ENCODE measurements at places on chromosomes 2 and 18. TPM values are rescaled to one million over a fixed set of nuclear protein-coding genes. Genes with fewer than 3 reads are reported as not detected.

GRCh38 chr2:58535990-58536389 is 294.9 kb upstream of the FANCL start:
- no peak for DNase-seq

DNA sequence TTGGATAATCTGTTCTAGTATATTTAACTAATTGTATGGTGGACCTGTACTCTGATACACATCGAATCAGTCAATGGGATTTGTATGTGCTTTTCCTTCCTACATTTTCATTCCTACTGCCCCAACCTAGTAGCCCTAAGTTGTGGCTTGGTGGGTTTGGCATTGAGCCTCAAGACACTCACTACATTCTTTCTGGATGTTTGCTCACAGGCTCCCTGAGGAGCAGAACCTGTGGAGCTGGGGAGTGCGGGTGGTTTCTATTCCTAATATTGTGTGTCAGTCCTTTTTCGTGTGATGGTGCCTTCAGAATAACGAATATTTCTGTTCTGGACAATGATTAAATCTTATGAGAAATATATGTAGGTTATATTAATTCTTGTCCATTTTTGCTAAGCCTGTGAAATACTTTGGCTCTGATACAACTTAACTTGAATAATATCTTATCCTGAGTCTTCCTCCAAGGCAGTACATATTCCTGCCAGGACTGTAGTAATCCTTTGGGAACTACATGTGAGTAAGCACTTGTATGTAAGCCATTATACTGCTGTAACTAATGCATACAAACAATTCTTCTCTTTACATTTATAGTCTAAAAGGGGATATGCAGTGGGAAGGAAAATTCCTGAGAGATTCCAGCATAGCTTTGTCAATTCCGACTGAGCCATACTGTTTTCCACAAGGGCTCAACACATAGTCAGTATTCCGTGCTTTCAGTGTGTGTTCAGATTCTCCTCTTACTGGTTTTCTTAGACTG is 150.6 kb downstream of the AGPS start:
- DNase-seq = no peak

DNA sequence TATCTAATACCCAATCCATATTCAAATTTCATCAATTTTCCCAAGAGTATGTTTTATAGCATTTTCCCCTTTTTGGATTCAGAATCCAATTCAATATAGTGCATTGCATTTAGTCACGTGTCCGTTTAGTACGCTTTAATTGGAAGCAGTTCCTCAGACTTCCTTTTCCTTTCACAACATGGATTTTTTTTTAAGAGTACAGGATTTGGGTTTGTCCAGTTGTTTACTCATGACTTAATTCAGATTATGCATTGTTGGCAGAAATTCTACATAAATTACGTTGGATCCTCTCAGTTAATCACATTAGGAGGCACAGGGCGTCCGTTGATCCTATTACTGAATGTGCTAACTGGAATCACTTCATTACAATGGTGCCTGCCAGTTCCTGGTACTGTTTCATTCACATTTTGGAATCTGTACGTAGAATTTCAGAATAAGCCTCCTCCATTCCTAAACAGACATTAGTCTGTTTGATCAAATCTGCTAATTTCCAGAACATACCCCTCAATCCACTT is 70.0 kb upstream of the ATIC start:
- no peak for DNase-seq

GRCh38 chr2:75634945-75635344 is 11.6 kb upstream of the MRPL19 start:
- DNase-seq = no peak

DNA sequence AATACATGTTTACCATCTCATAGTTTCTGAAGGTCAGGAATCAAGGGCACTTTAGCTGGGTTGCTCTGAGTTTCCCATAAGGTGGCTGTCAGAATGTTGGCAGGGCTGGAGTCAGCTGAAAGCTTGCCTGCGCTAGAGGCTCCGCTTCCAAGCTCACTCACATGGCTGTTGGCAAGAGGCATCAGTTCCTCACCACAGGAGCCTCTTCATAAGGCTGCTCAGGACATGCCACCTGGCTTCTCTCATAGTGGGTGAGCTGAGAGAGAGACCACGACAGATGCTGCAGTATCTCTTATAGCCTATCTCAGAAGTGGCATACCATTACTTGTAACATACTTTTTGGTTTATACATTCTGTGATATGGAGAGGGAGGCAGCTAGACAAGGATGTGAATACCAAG is 7.2 kb downstream of the HADHB start:
- DNase-seq = peak; percentile 69

- no peak for DNase-seq
Measured at GRCh38 chr2:17206771-17207170, 311.5 kb downstream of the RAD51AP2 start.

- DNase-seq = no peak
Measured at GRCh38 chr18:50656396-50656795, 96.5 kb downstream of the MAPK4 start.

DNA sequence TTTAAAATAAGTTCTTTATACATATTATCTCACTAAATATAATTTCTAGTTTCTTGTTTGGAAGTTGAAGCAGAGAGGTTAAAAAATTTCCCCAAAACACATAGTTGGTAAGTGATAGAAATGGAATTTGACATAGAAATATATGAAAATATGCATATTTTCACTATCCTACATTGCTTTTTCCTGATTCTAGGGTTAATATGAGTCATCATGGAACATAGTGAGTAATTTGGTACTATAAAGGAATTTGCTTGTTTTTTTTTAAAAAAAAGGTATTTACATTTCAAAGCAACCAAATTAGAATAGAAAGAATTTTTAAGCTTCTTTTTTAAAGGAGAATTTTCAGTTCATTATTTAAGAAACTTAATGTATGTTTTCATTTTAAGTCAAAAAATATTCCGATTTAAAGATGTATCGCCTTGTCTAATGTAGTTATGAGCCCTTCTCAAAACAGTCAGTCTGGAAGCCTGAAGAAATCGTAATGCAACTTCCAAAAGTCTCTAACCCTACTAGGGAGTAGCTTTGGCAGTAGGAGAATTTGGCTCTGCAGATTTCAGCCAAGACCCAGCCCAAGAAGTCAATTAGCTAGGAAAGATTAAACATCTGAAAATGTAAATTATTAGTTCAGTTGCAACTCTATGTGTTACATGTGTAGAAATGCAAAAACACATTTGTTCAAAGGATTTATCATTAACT is 147.3 kb downstream of the RDH14 start:
- no peak for DNase-seq

The UGT1A7 gene
- not detected for total RNA-seq

DNA sequence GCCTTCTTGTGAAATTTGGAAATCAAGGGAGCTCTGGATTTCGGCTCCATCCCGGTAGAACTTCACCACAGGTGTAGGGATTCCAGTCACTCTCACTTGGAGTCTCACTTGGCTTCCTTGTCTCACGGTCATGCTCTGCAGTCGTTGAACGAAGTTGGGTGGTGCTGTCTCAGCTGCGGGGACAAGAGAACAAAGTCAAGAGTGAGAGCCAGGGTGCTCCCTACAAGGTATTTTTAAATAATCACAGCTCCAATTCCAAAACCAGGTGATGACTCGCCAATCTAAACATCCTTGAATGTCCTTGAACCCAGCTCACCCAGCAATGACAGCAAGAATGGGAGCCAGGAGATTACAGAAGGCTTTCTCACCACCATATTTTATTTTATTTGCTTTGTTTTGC is 6.7 kb downstream of the TTN start:
- no peak for DNase-seq

The AGAP1 gene
- 18.1 TPM for total RNA-seq

The CXCR1 gene
- total RNA-seq = 0.44 TPM

The ALPI gene
- not detected for total RNA-seq

The CYBRD1 gene
- total RNA-seq = 48.4 TPM

GRCh38 chr2:219122202-219122980 is 38.2 kb downstream of the NHEJ1 start:
- DNase-seq = no peak

GRCh38 chr2:203806761-203807160 is 60.8 kb upstream of the CTLA4 start:
- no peak for DNase-seq

- peak; percentile 70 for DNase-seq
Measured at GRCh38 chr18:13381944-13382365, 163.4 kb downstream of the LDLRAD4 start.

The KCNG2 gene
- not detected for total RNA-seq

All from left ventricle myocardium inferior (tissue), 1 donor.